ENCODE measurements at places on chromosomes 4 and X.

DNA sequence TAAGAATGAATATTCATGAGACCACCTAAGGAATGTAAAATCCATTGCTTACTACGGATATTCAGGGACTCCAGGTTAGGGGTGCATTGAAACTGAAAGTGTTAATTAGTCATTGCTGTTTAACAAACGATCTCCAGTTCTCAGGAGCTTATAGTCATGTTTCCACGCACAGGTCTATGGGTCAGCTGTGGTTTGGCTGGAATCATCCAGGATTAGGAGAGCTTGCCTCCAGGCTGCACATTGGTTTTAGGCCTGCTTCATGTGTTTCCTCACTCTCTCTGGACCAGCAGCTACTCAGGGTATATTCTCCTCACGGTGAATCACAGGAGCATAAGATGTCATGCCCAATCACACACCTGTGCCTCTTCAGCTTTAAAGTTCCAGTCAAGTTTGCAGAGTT is 98.9 kb downstream of the ATXN3L start:
- no peak for DNase-seq

GRCh38 chr4:152138451-152138850 is 377.6 kb upstream of the GATB start:
- no peak for DNase-seq

- DNase-seq = no peak
Measured at GRCh38 chr4:139912445-139912844, 241.5 kb downstream of the MAML3 start.

GRCh38 chr4:26787461-26788340 is 72.9 kb upstream of the STIM2 start:
- DNase-seq = no peak

DNA sequence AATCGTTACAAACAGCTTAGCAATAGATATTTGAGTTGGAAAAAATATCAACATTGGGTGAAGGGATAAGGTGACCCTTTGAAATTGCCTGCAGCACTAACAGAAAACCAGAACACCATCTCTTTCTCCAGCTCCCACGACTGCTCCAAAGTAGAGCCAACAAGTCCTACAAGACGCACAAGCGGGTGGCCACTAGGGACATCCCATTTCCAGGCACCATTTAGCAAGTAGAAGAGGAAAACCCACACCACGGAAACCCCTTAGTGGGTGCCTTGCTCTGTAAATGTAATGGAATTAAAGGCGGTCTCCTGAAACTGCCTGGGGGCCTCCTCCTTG is 1.9 kb downstream of the ARHGAP6 start:
- no peak for DNase-seq

DNA sequence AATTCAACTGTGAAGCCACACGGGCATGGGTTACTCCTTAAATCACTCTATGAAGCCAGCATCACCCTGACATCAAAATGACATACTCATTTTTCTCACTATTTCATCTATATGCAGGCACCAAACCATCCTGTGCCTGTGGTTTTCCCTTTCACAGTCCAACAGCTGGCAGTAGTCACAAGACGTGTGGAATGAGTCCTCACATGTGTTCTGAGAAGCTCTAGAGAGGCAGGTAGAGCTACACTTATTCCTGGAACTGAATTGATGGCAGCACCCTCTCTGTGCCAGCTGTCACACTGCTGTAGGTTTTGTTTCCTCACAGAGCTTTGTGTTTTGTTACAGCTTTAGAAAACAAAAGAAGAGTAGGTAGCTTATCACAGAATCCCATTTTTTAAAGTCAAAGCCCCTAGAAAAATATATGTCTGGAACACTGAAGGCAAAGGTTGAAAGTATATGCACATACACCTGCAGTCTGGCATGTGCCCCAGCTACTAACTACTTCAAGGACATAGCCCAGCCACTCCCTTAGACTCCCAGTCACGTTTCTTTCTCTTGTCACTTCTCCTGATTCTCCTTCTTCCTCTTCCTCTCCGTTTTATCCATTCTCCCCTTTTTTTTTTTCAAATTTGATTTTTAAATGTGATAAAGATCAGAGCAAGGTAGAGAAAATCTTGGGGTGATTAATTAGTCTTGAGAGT is 107.1 kb downstream of the ANXA10 start:
- DNase-seq = no peak

GRCh38 chr4:95431678-95432077 is 117.1 kb downstream of the UNC5C start:
- DNase-seq = no peak

DNA sequence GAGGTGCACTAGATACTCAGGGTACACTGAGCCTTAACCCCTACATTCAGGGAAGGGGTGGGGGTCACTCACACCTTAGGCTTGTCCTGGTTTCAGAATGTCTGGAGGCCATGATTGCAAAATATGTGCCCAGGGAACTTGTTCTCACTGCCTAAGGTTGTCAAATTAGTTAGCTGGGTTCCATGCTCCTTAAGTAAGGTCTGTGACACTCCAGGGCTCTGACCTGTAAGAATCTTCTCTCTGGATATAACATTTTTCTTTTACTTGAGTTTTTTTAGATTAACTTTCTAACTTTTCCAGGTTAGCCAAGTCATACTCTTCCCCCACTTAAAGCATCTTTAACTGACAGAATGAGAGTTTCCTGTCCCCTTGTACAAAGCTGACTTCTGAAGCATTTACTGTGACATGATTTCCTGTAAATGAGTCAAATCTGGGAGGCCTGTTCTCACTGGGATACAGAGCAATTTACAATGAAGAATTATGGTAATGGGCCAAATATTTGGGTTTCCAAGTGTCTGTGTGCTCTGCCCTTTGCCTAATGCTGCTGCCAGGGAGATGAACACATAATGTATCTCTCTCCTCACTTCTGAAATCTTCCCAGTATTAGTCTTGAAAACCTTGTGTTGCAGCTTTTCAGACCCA is 101.7 kb downstream of the GATB start:
- no peak for DNase-seq

- DNase-seq = no peak
Measured at GRCh38 chr4:85430697-85431096, 44.3 kb upstream of the ARHGAP24 start.

GRCh38 chr4:148327683-148328082 is 114.5 kb downstream of the NR3C2 start:
- no peak for DNase-seq

DNA sequence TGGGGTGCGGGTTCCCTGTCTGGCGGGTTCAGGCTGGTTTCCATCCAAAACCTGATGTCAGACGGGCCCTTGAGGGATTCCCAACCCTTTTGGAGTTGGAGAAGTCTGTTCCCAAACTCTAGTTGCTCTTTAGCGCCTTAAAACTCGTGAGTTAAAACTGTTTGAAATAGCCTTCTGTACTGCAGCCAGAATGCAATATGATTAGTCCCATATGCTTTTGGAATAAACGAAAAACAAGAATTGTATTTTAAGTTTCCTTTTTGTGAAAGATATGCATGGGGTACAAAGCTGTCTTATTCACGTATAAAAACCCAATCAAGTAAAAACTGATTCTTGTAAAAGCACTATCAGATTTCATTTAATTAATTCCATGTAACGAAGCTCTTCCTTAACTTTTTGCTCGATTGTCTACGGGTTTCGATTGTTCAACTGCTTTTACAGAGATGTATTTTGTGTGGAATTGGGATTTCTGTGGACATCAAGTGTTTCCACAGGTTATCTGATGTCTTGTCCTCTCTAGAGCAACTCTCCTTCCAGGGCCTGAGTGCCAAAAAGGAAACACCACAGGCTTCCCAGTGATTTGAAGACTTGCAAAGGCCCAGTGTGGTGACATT is 49.5 kb downstream of the CLDN34 start:
- DNase-seq = no peak

- no peak for DNase-seq
Measured at GRCh38 chrX:69060631-69061408, 104.4 kb downstream of the PJA1 start.

- DNase-seq = no peak
Measured at GRCh38 chr4:169305651-169306050, 34.9 kb upstream of the SH3RF1 start.

GRCh38 chr4:113607998-113608397 is 153.5 kb downstream of the CAMK2D start:
- no peak for DNase-seq

DNA sequence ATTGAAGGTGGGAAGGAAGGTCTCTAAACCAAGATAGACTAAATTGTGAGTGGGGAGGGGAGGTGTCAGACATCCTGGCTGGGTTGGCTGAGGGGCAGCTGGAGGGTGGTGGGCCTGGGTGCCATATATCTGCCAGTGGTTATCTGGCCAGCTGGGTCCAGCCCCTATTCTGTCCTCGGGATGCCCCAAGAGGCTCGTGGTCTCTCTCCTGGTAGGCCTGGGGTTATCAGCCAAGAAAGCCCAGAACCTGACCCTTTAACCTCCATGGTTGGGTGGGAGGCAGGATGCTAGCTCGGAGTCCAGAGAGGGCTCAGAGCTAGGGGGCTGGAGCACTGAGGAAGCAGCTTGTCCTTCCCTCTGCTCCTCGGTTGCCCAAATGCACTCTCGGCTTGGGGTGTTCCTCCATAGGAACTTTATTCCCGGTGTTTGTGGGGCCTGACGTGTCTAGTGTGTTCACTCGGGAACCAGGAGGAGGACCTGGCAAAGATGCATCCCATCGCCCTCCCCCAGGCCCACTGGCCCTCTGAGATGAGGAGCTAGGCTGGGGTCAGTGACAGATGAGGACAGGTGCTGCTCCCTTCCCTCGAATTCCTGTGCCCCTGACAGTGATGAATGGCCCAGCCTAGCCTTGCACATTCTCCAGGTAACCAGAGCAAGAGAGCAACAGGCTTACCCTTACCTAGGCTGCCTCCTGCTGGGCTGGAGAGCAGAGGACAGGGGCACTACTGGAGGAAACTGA is 5.2 kb upstream of the EFNB1 start:
- no peak for DNase-seq

GRCh38 chr4:113678641-113679040 is 82.9 kb downstream of the CAMK2D start:
- DNase-seq = no peak

DNA sequence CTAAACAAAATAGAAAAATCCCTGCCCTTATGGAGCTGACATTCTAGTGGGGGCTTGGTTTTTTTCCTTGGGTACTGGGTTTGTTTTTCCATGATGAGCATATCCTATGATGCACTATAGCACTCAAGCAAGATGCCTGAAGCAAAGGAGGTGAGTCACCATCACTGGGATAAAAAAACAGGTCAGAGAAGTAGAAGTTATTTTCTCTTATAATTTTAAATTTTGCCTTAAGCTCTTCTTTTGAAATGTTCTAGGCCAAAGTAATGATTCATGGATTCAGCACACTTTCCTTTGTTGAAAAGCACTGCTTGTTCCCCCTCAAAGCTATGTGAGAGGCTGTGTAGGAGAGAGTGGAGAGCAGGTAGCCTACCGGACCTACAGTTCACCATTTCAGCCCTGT is 15.2 kb upstream of the CXCL2 start:
- no peak for DNase-seq

- no peak for DNase-seq
Measured at GRCh38 chrX:150165776-150166610, 197.1 kb upstream of the MAMLD1 start.

- no peak for DNase-seq
Measured at GRCh38 chr4:61693520-61693919, 493.4 kb downstream of the ADGRL3 start.

- DNase-seq = no peak
Measured at GRCh38 chr4:15037923-15038541, 35.8 kb downstream of the CPEB2 start.

- no peak for DNase-seq
Measured at GRCh38 chr4:105196523-105197145, 50.0 kb downstream of the TET2 start.

- no peak for DNase-seq
Measured at GRCh38 chr4:118910221-118910620, 21.6 kb downstream of the SYNPO2 start.

- DNase-seq = no peak
Measured at GRCh38 chr4:20859097-20859781, 159.0 kb downstream of the PACRGL start.

GRCh38 chr4:2105559-2105958 is 46.4 kb downstream of the NAT8L start:
- no peak for DNase-seq

DNA sequence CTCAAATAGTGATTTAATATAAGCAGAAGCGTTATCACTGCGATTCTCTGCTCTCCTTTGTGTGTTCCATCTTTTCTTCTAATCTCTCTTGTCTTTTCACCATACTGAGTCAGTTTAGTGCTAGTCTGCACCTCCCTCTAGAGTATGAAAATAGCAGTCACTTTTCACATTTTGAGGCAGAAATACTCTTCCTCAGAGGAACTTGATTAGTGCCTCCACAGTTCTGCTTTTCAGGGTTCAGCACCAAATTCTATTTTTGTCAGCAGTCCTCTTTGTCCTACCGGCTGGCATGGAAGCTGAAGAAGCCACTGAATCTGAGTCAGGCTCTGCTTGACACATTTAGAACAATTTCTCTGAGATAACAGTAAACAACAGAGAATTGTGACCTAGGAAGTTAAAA is 49.7 kb upstream of the ANKRD17 start:
- DNase-seq = no peak

GRCh38 chrX:16005917-16006316 is 117.4 kb upstream of the GRPR start:
- DNase-seq = no peak

DNA sequence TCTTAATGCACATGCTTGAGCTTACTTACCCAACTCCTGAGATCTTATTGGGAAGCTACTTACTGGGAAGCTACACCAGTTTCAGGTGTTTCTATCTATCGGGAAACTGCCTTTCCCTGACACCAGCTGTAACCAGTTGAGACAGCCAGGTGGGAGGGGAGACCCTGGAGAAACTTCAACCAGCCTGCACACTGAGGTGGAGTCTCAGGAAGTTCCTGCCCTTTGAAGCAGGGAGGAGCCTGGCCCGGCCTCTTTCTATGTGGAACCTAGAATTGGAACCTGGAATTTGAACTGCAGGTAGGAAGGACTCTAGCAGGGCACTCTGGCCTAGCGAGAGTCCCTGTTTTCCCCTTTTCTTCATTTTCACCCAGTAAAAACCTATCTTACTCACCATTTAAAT is 425.8 kb upstream of the PABPC4L start:
- no peak for DNase-seq

- DNase-seq = no peak
Measured at GRCh38 chrX:118507766-118508165, 12.2 kb downstream of the DOCK11 start.

- DNase-seq = no peak
Measured at GRCh38 chr4:99915449-99915848, 21.2 kb upstream of the LAMTOR3 start.

GRCh38 chr4:103144926-103145325 is 45.3 kb upstream of the BDH2 start:
- DNase-seq = no peak

DNA sequence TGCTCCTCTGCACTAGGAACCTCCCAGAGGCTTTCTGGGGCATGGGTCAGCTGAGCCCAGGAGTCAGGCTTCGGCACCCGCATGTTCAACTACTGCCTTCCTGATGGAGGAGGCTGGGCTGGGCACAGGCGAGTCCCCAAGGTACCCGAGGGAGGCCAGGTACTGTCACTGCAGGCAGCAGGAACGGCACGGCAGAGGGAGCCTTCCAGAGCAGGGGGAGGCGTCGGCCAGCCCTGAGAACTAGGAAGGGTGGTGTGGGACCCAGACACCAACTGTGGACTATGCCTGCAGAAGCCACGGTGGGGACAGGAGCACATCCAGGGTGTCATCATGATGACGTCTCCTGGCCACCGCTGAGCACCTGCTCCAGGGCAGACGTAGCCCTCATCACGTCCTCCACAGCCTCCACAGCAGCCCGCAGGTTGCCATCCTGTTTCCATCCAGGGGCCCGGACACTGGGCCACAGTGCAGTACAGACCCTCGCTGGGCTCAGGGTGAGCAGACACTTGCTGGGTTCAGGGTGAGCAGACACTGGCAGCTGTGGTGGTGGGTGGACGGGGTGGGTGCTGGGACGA is 40.8 kb downstream of the SORCS2 start:
- no peak for DNase-seq

GRCh38 chr4:145097331-145097820 is 620 bp downstream of the ANAPC10 start:
- DNase-seq = no peak
